CD4-positive, alpha-beta T cell treated with Interleukin-2 at 100 ng/mL for 4 hours (primary cell): ENCODE measurements at places on chromosomes 2 and 18.

GRCh38 chr2:77778917-77779316 is 256.7 kb upstream of the LRRTM4 start:
- no peak for DNase-seq

- DNase-seq: no peak
Measured at GRCh38 chr2:217370391-217370790, 510.5 kb upstream of the TNP1 start.

- DNase-seq: no peak
Measured at GRCh38 chr18:26976206-26976605, 110.7 kb upstream of the AQP4 start.

DNA sequence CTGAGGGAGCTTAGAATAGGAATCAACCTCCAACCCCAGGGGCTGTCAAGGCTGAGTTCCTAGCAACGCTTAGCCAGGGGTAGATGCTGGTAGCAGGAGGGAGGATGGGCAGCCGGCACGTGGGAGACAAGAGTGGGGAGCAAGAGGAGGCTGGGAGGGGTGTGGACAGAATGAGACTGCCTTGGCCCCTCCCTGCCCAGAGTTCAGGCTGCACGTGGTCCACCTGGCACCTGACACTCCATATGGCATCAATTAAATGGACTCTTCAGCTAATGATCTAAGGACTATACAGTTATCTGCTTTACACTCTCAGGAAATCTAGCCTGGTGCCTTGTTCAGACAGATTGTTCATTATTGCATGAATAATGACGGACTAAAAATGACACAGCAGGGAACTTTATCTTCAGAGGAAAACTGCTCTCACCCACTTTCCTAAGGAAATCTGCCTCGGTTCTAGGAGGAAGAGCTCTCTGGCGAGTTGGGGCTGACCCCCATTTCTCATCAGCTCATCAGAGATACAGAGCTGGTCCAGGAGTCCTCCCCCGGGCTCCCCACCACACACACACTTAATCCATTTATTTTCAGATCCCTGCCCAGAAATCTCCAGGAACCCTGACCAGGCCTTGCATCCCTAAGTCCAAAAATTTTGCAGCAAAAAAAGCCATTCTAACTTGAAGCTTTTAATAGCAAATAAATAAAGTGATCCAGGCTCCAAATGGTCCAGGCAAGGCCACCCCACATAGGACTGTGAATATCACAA is 102.1 kb upstream of the CDC42EP3 start:
- DNase-seq: no peak

- DNase-seq: no peak
Measured at GRCh38 chr2:166361351-166362153, 14.2 kb downstream of the SCN9A start.

DNA sequence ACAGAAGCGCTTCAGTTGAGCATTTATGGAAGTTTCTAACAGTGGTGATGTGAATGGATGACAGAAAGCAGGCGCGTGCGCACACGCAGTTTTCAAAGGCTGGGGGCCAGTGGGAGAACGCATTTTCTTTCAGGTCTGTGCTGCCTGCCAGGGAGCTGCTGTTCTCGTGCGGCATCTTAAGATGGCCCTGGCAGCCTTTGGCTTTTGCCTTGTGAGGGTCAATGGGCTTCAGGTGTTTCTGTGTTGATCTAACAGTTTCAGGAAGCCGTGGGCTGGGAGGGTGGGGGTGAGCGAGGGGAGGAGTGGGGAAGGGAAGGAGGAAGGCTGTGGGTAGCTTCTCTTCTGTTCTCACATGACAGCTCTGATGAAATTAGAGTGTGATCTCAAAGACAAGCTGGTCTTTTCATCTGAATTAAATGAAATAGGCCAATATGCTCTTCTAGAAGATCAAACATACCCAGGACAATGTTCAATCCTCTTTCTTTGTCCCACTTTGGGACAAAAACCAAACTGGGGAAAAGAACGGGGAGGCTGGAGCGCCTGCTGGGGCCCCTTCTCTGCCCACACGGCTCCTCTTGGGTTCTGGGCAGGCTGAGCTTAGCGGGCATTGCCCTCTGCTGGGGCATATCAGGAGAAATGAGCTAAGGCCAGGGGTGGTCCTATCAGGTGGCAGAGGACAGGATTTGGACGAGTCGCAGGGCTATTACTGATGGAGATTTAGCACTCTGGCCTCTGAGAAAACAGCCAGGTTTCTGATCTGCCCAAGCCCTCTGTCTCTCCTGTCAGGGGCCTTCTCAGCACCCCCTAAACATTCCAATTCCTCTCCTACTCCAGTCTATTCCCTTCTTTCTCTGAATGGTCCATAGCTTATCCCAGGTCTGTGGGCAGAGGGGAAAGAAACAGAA is 126.2 kb upstream of the LGALSL start:
- peak; percentile 56 for DNase-seq

DNA sequence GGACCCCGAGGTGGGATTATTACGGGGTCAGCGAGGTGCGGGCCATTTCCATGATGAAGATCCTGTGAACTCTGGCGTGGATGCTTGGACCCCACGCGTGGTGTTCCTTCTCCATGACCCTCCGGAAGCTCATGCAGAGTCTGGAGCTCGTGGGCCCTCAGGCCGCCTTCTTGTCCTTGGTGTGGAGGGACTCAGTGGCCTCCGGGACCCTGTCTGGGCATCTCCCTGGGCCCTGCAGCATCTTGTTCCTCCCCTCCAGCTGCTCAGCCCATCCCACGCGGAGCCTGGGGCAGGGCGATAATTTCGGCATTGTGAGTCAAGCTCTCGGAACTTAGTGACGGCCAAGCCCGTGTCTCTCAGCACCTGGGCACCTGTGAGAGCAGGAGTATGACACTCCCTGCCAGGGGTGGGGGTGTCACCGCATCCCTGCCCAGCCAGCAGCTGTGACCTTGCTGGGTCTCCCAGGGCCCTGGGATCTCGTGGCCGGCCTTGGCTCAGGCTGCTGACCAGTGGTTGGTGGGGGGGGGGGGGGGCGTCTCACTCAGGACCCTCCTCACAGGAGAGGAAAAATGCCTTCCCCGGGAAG is 24.6 kb downstream of the RTP5 start:
- DNase-seq: no peak

DNA sequence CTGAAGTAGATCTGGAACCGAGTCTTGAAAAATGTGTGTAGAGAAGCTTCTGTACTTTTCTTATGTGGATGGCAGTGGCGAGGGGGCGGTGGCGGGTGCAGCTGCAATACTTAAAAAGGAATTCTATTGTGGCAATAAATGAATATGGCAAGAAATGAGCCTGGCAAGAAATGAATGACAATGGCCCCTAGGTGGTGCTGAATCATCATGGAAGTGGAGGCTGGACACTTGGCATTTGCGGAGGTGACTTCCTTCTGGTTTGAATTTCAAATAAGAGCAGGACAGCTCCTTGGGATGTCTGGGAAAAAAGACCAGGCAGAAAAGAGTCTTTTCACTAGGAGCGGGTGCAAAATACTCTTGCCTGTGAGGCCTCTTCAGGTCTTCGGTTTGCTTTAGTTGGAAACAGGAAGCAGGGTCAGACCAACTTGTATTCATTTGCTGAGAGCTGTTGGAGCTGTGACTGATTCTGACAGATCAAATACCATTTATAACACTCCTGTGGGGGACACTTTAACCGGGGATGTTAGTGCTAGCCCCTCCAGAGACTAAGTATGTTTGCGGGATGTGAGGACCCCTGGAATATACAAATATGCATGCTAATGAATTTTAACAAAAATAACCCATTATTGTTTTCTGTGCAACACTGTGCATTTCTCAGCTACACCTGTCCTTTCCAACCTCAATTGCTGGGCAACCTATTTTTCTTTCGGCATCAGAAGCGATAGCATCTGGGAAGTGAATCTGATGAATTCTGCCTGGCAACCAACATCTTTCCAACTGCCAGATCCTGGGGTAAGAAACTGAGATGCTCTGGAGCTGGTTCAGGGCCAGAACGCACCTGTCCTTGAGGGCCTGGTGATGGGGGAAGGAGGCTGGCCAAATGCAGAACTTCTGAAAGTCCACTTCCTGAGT is 35.4 kb downstream of the FASTKD2 start:
- DNase-seq: peak; percentile 42

GRCh38 chr2:222318712-222319585 is 20.2 kb upstream of the PAX3 start:
- DNase-seq: peak; percentile 33

- no peak for DNase-seq
Measured at GRCh38 chr2:239157269-239157668, 243.6 kb downstream of the HDAC4 start.

- DNase-seq: no peak
Measured at GRCh38 chr18:37662546-37663339, 97.1 kb upstream of the CELF4 start.

DNA sequence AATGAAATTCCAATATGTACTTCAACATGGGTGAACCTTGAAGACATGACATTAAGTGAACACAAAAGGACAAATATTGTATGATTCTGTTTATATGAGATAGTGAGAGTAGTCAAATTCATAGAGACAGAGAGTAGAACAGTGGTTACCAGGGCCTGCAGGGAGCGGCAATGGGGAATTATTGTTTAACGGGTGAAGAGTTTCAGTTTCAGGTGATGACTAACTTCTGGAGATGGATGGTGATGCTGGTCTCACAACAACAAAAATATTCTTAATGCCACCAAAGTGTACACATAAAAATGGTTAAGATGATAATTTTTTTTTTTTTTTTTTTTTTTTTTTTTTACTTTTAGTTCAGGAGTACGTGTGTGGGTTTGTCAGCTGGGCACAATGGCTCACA is 109.4 kb upstream of the TMEM200C start:
- DNase-seq: no peak

DNA sequence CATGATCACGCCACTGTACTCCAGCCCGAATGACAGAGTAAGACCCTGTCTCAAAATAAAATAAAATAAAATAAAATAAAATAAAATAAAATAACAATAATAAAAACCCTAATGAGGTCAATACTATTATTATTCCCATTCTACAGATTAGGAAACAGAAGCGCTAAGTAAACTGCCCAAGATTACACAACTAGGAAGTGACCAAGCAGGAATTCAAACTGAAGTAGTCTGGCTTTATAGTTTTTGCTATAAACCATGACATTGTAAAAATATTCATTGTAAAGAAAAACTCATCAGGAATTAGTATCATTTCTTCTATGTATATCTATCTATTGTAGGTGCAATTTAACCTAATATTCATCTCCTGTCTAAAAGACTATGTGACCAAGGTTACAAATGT is 1.2 kb downstream of the PLEKHM3 start:
- no peak for DNase-seq
